ENCODE measurements at places on chromosomes 11 and 22.

GRCh38 chr11:123616505-123617198 lies 37.8 kb downstream of the SCN3B start:
- DNase-seq = no peak

DNA sequence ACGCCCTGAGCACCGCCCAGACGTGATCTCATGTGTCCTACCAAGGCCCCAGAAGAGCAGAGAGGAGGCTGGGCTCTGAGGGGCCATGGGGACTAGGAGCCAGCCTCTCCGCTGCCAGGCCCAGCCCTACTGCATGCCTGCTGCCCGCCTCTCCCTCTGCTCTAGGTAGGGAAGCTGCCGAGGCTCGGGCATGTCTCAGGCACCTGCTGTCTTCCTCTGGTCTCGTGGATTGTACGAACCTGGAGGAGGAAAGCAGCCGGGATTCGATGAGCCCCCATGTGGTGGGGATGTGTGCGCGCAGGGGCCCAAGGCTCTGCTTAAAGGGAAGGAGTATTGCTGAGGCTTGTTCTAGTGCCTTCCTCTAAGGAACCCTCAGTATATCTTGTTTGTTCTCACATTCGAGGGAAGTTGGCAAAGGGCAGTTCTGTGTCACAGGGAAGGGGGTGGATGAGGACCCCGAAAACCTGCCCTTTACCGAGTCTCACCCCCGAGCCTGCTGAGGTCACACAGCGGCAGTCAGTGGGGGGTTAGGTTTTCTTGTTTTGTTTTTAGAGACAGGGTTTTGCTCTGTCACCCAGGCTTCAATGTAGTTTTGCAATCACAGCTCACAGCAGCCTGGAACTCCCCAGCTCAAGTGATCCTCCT lies 21.2 kb downstream of the DAGLA start:
- DNase-seq = peak; percentile 60

GRCh38 chr22:37112084-37112728 lies 2.7 kb upstream of the TMPRSS6 start:
- no peak for DNase-seq

DNA sequence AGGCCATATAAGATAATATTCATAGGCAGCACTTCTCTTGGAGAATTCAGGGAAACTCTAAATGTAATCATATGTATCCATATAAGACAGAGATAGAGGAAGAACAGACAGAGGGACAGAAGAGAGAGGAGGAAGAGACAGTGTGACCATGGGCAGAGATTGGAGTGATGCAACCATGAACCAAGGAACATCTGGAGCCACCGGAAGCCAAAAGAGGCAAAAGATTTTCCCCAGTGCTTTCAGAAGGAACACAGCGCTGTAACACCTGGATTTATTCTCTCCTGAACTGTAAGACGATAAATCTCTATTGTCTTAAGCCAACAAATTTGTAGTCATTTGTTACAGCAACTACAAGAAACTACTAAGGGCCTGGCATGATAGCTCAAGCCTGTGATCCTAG lies 57.7 kb downstream of the GAB2 start:
- DNase-seq = no peak

DNA sequence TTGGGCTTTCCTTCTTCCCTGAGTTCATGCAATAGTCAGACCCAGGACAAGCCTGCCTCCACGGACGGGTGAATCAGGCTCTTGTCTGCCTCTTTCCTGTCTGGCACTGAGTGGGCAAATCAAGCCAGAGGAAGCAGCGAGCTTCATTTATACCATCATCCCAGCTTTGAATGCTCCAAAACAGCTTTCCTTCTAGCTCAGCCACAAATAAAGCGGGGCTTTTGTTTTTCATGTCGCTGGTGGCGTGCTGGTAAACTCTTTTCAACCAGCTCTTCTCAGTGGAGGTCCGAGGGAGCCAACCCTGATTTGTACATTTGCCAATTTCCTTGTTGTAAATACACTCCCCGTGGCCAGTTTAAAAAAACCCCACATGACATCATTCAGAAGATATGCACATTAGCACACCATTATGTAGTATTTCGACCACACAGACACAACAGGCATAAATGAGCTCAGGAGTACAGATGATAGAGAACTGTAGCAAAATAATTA lies 8.6 kb downstream of the C11orf91 start:
- peak; percentile 92 for DNase-seq
